ENCODE measurements at places on chromosomes 7 and 10. TPM values are rescaled to one million over a fixed set of nuclear protein-coding genes. Genes with fewer than 3 reads are reported as not detected.
A peak's percentile ranks its signal among the peaks of the same experiment; 100 is the strongest.

DNA sequence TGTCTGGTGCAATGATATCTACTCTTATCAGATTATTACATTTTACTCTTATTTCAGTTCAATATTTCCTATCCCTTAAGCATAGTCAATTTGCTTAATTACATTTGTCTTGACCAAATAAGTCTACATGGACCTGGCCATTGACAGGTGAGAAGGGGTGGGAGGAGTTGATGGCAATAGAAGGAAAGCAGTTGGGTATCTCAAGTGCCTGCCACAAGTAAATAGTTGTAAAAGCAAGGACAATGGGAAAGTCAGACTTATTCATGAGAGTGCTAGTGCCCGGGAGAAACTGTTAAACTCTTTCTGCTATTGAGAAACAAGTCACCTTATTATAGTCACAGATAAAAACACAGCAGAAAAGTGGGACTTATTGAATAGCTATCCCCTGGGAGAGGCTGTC lies 32.4 kb upstream of the HGF start:
- DNase-seq = no peak

ARL3 gene
- 20.3 TPM for total RNA-seq

GRCh38 chr10:125060026-125060425 lies 100.3 kb downstream of the CTBP2 start:
- no peak for DNase-seq

UNCX gene
- not detected for total RNA-seq

DNA sequence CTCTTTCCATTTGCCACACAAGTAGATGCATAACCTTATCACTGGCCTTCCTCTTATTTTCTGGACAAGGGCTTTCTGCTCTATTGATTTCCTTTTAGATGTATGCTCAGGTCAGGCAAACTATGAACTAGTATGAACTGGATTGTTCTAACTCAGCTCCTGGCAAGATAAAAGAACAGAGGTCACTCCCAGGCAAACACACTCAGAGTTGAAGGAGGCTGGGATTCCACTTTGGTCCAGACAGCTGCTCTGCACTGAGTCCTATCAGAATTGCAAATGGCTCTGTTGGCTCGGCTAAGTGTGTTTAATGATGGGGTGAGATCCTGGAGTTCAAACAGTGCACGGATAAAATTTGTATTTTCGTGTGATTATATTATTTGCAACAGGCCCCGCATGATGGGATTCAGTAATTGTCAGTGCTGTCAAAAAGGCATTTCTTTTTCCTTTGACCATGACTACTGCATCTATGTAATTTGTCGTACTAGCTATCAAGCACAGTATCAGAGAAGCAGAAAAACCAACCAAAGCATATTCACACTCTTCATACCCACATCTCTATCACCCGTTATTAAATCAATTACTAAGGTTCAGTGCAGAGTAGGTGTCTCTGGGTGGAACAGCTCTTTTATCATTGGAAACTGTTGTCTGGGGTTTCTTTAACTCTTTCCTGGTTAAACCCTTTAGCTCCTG lies 288.1 kb upstream of the PRKCQ start:
- no peak for DNase-seq

VGF gene
- not detected for total RNA-seq

- no peak for DNase-seq
Observed at GRCh38 chr7:115135769-115136410, 214.0 kb downstream of the MDFIC start.

- DNase-seq = no peak
Observed at GRCh38 chr7:133349101-133349500, 96.2 kb downstream of the EXOC4 start.

DNA sequence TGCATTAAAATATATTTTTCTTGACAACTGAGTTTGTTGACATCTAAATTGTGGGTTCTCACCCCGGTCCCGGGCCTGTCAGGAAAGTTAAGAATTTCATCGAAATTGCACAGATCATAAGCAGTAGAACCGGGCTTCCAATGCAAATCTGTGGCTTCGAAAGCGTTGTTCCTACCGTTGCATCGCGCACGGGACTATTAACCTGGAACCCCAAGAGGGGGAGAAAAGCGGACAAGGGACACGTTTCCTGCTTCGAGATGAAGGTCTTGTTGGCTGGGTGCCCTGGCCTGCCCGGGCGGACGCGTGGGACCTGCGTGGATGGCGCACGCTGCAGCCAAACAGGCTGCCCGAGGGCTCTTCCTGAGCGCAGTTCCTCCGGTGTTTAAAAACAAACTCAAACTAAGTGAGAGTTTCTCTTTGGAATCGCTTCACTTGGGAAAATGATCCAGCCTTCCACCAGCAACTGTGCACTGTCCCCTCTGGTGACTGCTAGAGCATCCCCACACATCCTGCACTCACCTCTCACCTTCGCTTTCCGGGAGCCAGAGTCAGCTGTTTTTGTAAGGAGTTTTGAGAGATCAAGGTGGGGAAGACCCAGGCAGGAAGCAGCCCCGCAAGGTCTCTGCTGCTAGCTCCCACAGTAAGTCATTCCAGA lies 5.1 kb upstream of the TBX20 start:
- DNase-seq = peak; percentile 57

EVX1 gene
- 10.7 TPM for total RNA-seq

ADGRA1 gene
- total RNA-seq = 0.24 TPM

DNA sequence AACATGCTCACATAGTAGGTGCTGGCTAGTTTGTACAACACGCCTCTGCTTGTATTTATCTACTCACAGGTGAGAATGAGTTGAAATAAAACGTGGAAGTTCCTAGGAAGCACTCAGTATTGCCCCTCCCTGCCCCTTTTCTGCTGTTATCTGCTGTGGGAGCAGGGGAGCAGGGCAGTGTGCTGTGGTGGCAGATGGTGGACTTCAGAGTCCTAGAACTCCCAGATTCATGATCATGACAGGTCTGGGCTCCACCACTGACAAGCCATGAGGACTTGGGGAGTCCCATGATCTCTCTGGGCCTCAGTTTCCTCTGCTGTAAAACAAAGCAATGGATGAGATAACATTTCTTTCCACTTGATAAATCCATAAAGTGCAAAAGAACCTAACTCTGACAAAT lies 11.6 kb upstream of the PRKCQ start:
- DNase-seq = no peak

DNA sequence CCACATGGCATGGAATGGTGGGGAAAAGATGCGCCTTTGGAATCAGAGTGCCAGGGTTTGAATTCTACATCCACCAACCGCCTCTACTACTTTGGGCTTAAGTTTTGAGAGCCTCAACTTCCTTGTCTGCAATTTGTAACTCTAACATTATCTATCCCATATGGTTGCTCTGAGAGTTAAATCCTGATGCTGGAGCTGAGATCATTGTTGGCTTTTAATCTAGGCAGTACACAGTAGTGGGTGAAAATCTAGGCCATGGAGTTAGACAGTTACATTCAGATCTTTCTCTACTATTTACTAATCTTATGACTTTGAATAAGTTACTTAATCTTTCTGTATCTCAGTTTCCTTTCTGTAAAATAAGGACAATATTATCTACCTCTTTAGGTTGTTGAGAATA lies 149.7 kb upstream of the AOAH start:
- DNase-seq = no peak

GRCh38 chr7:68622500-68622899 lies 975.8 kb upstream of the AUTS2 start:
- DNase-seq = no peak

ZNF117 gene
- total RNA-seq = 25.0 TPM

DNA sequence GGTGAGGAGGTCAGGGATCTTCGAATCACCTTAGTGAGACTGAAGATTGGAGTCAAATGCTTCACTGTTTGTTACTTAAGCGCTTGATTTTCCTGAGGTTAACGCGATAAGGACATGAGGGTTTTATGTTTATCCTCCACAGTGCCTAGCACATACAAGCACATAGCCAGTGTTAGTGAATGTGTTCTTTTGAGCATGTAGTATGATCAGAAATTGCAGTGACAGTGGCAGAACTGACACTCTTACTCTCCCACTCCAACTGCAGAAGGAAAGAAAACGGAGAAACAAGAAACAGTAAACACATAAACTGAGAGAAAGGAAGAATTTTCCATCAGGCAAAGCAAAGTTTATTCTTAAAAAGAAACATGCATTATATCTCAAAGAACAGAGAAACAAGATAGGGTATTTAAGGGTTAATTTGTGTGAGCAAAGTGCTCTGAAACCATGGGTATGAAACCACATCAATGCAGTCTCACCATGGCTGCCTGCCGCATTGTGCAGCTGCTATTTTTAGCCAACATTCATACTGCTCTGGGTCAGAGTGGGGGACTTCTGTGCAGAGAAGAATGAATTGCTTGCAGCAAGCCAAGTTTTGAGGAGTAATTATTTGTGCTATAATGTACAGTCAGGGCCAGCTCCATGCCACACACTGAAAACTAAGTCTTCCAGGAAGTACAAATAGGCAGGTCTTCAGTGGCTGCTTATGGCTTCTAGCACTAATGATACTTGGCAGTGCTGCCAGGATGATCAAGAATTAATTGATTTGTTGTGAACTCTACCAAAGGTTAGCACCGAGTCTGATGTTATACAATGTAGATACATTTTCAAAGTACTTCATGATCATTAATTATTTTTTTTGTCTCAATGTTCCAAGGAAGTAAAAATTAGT lies 152.0 kb downstream of the MACC1 start:
- no peak for DNase-seq

DNA sequence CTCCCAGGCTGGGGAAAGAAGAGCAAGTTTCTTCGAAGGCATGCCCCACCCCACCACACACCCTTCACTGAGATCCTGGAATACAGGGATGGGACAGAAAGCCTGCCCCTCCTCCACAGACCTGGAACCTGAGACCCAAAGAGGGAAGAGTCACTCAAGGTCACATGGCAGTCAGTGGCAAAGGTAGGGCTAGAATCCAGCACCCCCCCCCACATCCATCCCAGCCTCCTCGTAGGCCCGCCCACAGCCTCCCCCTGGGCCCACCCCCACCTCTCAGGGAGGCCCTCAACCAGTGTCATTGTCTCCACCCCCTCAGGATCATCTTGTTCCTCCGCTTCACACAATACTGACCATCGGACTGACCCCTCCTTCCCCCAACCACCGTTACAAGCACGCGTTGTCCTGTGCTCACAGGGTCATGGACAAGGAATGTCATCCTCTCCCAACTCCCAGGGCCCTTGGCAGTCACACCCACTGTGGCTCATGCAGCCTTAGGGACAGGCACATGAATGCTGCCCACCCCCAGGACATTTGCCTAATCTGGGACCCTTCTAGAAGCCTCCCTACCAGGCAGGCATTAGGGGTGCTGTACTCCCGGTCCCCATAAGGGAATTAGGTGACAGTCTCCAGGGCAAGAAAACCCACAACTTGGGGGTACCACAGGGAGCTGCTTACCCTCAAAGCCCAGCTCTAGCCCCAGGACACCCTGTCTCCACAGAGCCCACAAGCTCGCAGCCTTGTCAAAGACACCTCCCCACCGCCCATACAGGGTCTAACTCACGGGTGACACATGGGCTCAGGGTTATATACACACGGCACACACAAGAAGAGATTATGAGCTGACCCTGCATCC lies 1.4 kb downstream of the KCNH2 start:
- no peak for DNase-seq

CLRN3 gene
- not detected for total RNA-seq

FAM25G gene
- total RNA-seq = not detected

GRCh38 chr7:127979728-127980126 lies 51.5 kb downstream of the LRRC4 start:
- DNase-seq = no peak

- DNase-seq = no peak
Observed at GRCh38 chr10:127561647-127562046, 12.5 kb downstream of the NPS start.

DNA sequence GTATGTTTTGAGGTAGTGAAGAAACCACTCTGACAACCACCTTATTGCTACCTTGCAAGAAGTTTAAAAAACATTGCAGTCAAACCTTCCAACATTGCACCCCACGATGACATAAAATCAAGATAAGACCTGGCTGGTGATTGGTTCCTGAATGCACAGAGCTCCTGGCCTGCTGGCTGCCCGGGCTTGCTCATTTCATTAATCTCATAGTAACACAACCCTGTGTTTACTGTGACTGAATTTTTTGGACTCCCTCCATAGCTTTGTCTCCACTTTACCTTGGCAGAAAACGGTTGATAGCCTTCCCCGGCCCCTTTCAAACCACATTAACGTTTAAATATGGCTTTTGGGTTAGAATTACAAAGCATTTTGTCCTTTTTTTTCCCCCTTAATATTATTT lies 27.5 kb downstream of the VWA2 start:
- DNase-seq = no peak

- no peak for DNase-seq
Observed at GRCh38 chr7:33806298-33807154, 98.8 kb upstream of the BMPER start.

GRCh38 chr7:91286432-91286831 lies 22.2 kb downstream of the FZD1 start:
- DNase-seq = no peak

MMP21 gene
- total RNA-seq = not detected

DNA sequence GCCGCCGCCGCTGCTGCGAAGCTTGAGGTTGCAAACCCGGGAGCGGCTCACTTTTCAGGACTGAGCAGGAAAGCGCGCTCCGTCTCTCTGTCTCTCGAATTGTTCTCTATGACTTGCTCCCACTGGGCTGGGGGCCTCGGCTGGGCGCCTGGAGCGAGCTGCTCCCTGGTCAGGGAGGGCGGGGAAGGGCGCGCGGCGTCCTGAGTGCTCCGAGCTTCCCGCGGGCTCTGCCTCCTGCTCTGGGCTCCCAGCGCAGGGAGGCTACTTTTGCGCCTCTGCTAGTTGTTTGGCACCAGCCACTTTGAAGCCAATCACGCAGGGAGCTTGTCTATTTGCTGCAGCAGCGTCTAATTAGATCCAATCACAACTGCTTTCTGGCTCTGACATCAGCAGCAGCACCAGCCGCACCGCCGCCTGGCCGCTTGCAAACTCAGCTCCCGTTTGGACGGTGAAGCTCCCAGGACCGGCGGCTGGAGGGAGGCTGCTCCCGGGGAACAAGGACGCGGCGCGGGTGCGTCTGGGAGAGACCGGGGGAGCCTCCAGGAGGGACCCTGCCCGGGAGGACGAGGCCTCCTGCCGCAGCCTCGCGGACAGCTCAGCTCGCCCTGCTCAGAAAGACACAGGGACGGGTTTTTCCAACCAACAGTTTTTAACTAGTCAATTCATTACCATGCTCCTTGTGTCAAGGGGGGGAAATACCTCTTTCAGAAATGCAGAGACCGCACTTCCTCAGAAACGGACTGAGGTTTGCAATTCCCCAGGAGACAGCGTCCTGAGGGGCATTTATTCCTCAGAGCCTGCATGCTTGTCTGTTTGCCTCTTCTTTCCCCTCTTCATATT lies at the start of gene ADARB2:
ADARB2 (minus strand) TSS at position 304 of the 840 bp plus-strand sequence.
- DNase-seq = peak; percentile 95

- peak; percentile 74 for DNase-seq
Observed at GRCh38 chr10:105952153-105952552, 1212.4 kb downstream of the SORCS1 start.

CYP2C19 gene
- total RNA-seq = not detected

KNDC1 gene
- 9.6 TPM for total RNA-seq

ZFYVE27 gene
- 33.1 TPM for total RNA-seq

ZCWPW1 gene
- 2.0 TPM for total RNA-seq

OR2A7 gene
- 4.3 TPM for total RNA-seq

Data from endodermal cell (in vitro differentiated cells).